ENCODE measurements at places on chromosomes 7 and 10.

DNA sequence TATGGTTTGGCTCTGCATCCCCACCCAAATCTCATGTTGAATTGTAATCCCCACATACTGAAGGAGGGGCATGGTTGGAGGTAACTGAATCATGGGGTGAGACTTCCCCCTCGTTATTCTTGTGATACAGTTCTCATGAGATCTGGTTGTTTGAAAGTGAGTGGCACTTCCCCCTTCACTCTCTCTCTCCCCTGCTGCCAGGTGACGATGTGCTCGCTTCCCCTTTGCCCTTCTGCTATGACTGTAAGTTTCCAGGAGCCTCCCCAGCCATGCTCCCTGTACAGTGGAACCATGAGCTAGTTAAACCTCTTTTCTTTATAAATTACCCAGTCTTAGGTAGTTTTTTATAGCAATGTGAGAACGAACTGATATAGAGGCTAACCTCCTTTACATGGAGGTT lies 16.6 kb downstream of the PLPP4 start:
- no peak for DNase-seq

DNA sequence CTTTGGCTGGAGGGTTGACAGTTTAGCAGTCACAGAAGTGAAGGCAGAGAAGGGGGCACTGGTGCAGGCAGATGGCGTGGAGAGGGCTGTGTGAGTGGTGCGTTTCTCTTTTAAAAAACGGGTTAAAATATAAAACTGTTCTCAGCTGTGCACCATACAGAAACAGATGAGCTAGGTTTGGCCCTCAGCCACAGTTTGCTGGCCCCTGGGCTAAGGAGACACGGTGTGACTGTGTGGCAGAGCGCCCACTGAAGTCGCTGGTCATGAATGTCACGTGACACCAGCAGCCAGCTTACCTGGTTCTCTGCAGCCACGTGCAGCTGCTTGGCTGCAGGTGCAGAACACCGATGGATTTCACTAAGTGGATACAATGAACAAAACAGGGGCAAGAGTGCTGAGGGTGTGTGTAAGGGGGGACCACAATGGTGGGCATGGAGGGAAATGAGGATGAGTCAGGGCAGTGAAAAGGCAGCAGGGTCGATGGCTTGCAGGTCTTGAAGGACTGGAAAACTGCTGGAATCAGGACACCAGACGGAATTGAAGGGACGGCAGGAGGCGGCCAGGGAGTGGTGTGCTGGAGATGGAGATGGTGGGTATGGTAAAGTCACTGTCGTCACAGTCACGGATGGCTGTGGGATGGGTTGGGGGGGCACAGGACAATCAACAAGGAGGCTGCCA lies 7.4 kb downstream of the ZNF746 start:
- no peak for DNase-seq

GRCh38 chr10:101291331-101292193 lies 62.3 kb upstream of the LBX1 start:
- DNase-seq, result peak; percentile 83

- no peak for DNase-seq
These were observed 446.9 kb downstream of the PTPRN2 start for GRCh38 chr7:158140538-158141220.

DNA sequence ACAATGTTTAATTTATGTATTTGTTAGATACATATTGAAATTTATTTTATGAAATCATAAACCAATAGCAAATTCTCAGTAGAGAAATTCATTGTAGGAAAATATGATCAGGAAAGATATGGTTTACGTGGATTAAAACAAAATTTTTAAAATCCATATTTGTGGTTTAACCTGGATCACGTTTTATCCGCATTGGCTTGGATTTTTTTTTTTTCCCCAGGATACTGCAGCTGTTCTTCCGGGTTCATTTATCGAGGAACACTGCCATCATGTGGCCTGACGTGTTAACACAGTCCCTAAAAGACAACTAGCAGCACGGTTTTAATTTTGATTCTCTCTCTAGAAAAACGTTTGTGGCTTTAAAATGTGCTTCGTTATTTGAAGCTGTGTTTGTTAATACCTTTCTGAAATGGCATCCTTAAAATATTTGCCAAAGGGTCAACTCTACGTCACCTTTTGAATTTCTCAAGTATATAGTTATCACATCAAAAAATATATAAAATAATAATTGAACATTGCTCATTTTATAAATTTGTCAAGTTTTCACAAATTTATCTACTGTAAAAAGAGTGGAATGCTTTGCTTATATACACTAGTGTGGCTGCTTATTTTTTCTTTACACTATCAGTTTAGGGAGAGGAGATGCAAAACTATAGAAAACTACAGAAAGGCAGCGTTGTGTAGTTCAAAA lies 8.7 kb upstream of the ASB4 start:
- DNase-seq, result peak; percentile 41

DNA sequence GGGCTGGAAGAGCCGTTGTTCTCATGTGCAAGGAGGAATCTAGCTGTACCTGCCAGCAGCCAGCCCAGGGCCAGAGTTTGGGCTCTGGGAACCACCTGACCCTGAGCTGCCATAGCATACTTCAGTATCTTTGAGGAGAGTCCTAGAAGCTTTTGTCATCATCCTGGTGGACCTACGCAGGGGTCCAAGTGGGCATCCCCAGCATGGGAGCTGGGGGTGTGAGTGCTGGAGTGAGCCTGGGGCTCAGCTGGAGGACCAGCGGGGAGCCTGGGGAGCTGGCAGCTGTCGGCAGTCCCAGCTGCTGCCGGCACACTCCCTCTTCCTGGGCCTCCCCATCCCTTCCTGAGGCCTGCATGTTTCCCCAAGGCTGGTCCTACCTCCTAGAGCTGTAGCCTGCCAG lies 32.5 kb downstream of the C10orf105 start:
- DNase-seq, result no peak

DNA sequence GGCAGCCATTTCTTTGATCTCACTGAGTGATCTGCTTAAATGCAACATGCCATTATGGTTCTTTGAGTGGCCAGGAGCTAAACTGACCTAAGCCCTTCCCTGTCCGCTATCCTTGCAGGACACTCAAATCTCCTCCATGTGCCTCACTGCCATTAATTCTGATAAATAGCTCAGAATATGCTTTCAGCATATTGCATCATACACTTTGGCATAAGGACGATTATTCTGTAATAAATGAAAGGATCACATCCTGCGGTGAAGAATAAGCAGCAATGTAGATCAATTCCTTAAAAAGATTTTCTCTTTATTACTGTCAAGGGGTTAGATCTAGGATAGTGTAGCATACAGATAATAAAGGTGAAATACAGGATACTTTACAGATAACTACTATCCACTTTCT lies 231.8 kb upstream of the CTBP2 start:
- no peak for DNase-seq

GRCh38 chr10:131889755-131890154 lies 11.1 kb upstream of the PPP2R2D start:
- no peak for DNase-seq

GRCh38 chr10:48655411-48656240 lies 29.0 kb upstream of the WDFY4 start:
- DNase-seq, result no peak

- no peak for DNase-seq
These were observed 155.4 kb upstream of the ITGB1 start for GRCh38 chr10:33113466-33113865.

GRCh38 chr10:51250278-51250920 lies 176.1 kb downstream of the PRKG1 start:
- DNase-seq, result no peak

- DNase-seq, result no peak
These were observed 118.6 kb upstream of the BTBD16 start for GRCh38 chr10:122152544-122152943.
